NT2/D1 (cell line): ENCODE measurements at places on chromosomes 4 and X.
A peak's percentile ranks its signal among the peaks of the same experiment; 100 is the strongest.

DNA sequence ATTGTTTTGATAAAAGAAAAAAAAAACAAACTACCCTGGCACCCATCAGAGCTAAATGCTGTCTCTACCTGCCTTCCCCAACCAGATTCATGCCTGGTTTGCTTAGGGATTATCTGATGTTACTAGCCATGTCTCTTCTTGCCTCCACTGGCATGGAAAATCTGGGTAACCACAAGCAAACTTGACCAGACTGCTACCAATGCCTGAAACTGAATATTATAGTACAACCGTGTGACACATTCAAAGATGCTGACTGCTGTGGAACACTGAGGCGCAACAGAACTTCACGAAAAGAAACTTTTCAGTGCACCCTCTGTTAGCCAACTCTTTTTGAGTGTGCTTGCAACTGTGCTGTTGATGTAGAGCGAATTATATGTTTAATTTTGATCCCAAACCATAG, 228.1 kb downstream of the CBR4 start:
- no peak for DNase-seq

- DNase-seq = no peak
These were observed 771 bp upstream of the RBPJ start for GRCh38 chr4:26319949-26320537.

GRCh38 chrX:25599061-25599460, 539.1 kb upstream of the MAGEB18 start:
- no peak for DNase-seq

- DNase-seq = no peak
These were observed 1192.6 kb downstream of the C4orf33 start for GRCh38 chr4:130288576-130288975.

GRCh38 chr4:125522992-125523391, 208.2 kb downstream of the FAT4 start:
- DNase-seq = no peak

- DNase-seq = no peak
These were observed 55.8 kb downstream of the EMCN start for GRCh38 chr4:100461807-100462605.

GRCh38 chrX:151981129-151981528, 6.7 kb upstream of the GABRE start:
- no peak for DNase-seq

DNA sequence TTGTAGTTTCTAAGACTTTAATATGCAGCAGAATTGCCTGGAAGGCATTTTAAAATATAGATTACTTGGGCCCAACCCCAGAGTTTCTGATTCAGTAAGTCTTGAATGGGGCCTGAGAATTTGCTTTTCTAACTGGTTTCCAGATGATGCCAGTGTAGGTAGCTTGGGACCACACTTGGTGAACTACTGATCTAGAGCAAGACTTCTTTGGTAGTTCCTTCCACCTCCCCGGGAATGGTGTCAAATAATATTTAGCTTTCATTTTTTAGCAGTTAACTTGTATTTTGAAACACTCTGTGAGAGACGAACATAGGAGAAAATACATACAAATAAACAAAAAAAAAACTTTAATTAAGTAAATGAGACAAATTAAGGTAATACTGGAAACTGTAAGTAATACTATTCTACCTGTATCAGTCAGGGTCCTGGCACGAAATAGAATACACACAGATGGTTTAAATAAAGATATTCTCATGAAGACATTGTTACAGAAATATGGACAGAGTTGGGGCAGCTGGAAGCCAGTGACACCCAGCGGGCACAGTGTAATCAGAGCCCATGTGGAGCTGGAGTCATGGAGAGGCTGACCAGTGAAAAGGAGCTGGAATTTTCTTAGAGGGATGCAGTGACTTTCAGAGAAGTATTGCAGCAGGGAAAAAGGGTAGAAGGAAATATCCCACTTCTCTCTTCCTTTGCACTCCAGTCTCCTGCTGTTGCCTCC, 905.7 kb downstream of the CCSER1 start:
- DNase-seq = no peak

DNA sequence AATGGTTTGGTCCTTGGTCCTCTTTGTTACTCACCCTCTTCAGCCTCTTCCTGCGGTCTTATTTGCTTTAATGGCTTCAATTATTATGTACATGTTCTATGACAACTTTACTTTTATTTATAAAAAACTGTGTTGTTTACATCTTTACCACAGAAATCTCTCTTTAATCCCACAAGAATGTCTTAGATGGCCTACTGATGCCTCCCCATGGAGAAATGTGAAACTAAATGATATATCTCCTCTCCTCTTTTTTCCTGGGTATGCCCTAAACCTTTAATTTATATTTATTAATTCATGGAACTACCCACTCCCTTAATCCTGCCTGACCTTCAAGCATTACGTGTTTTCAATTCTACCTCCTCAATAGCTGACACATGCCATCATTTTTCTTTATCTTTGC, 573.2 kb downstream of the CENPC start:
- no peak for DNase-seq

- no peak for DNase-seq
These were observed 406.5 kb downstream of the IQCM start for GRCh38 chr4:149409146-149409545.

DNA sequence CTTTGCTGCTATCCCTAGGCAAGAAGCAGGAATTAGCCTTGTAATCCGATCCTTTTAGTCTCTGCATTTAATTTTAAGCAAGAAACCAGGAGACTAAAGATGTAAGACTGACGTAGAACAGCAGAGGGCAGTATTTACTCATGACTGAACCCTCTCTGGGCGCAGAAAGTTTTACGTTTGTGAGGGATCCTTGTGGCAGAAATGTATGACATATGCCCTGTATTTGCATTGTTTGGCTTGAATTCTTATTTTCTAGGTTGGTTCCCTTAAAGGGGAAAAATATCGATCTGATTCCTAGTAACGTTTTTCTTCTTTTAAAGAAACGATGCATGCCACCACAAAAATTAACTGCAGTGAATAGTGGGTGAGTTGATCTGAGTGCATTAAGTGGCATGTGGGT, 1.3 kb upstream of the FAT4 start:
- peak; percentile 71 for DNase-seq
